NCI-H2107 (cell line): ENCODE measurements at places on chromosomes 3 and 15.

DNA sequence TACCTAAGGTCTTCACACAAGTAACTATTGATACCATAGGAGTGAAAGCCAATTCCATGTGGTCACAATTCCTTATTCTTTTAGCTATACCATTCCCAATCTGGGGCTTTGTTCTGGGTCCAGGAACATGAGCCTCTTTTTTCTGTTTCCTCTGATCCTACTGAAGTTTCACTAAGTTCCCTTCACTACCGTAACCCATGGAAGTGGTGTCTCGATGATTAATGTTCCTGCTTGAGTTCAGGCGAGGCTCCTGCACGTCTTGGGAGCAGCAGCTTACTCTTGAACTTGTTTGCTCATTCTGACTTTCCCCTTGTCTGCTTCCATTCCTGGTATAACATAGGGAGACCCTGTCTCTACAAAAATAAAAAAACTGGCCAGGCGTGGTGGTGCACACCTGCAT is 23.6 kb downstream of the ZNF592 start:
- no peak for DNase-seq

GRCh38 chr3:32956750-32957570 is 5.5 kb downstream of the CCR4 start:
- DNase-seq: no peak

DNA sequence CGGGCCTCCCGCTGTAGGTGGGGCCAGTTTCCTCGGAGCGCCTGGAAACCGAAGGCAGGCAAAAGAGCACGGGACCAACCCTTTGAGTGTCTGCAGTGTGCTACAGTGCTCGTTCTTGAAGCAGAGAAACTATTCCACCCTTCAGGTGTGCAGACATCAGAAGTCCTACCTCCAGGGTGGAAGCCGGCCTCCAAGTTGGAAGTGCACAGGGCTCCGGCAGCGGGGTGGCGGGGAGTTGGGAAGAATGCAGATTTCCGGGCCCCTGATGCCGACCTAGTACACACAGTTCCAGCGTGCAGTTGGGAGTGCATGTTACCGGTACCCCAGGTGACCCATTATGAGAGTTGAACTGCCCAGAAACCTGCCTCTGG is 3.0 kb downstream of the KLF13 start:
- no peak for DNase-seq

GRCh38 chr3:36210840-36211651 is 169.3 kb upstream of the STAC start:
- no peak for DNase-seq

- no peak for DNase-seq
Observed at GRCh38 chr3:10434144-10434937, 71.0 kb downstream of the ATP2B2 start.

GRCh38 chr3:106530367-106530766 is 661.6 kb upstream of the CBLB start:
- no peak for DNase-seq

DNA sequence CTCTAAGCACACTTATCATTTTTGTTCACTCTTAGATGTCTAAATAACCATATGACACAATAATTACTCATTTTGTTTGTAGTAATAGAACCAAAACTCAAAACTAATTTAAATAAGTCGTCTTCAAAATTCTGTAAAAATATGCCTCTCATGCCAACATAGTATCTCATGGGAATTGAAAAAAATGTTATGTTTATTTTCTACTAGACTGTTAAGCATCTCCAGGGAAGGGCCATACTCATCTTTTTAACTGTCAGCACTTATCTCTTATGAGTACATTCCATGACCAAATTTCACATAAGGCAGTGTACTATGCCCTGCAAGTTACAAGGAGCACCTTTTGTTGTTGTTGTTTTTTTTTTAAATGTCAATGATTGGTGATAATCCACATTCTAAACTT is 18.3 kb upstream of the USF3 start:
- DNase-seq: no peak

- no peak for DNase-seq
Observed at GRCh38 chr3:64099316-64099715, 76.0 kb upstream of the PSMD6 start.
